ENCODE measurements at places on chromosomes 6 and 20.

DNA sequence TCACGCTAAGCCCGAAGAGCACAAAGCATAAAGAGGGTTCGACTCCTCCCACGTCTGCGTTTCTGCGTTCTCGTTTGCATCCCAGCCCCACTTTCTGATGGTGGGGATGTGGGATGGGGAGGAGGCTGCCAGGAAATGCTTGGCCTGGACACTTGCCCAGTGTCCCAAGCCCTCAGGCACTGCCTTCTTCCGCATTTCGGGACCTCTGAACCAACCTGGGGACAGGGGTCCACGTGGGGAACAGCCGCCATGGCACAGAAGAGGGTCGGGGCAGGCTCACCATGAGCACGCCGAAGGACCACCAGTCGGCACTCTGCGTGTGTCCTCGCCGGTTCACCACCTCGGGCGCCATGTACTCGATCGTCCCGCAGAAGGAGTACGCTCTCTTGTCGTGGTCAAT is 88.2 kb downstream of the RAMACL start:
- no peak for DNase-seq

- no peak for DNase-seq
These were observed 52.8 kb downstream of the FOXC1 start for GRCh38 chr6:1662534-1662933.

DNA sequence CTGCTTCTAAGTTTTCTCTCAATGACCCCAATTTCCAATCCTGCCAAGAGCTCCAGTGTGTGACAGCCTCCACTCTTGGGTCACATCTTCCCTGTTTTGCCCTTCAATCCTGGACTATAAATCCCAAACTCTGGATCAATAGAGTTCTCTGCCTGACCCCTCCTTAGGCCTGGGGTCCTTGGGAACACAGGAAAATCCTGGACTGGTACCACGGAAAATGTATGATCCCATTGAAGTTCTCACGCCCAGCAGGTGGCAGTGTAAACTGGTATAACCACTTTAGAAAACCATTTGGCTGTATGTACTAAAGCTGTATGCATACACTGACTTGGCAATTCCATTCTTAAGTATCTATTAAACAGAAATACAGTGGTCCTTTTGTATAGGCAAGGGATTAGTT is 98.0 kb downstream of the SNAP25 start:
- DNase-seq: no peak

GRCh38 chr20:58024241-58024721 is 204.2 kb downstream of the ANKRD60 start:
- no peak for DNase-seq

GRCh38 chr20:18164356-18164755 is 26.7 kb downstream of the KAT14 start:
- no peak for DNase-seq
